Stimulated activated CD4-positive, alpha-beta T cell treated with anti-CD3 and anti-CD28 coated beads, TNF-alpha, amount 100 ng/mL, for 1 hour (primary cell): ENCODE measurements at places on chromosomes 16 and 17.

GRCh38 chr16:19223235-19224170 is 55.5 kb downstream of the SYT17 start:
- DNase-seq, result peak; percentile 5

- DNase-seq, result no peak
These were observed 59.7 kb upstream of the DNAJA2 start for GRCh38 chr16:47033176-47033575.

DNA sequence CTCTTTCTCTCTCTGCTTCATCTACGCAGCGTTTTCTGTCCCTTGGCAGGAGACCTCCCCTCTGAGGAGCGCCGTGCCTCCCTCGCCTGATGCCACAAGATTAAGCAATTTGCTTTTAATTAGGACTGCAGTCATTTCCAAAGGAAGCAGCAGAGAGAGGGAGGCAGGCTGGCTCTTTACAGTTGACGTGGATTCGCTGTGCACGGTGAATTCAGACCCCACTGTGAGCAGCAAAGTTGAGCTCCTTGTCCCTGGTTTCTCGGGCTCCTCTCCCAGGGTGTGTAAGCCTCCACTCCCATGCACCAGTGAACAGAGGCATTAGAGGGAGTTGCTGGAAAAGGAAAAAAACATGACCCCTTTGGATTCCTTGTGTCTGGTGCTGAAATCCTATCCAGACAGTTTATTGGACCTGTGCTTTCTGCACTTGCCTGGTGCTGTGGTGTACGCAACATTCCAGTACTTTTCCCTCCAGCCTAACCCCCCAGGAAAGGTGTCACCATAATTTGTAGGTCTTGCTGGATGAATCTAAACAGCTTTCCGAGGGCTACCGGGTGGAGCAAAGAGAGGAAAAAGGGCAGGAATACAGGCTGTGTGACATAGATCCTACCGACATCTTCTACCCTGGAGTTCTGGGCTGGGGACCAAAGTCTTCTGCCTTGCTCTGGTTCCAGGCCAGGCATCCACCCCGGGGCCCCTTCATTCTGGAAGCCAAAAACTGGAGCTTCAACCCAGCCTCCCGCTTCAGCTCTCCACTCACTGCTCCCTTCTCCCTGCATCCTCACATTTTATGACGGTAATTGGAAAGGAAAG is 171.0 kb downstream of the MAF start:
- DNase-seq, result no peak

- no peak for DNase-seq
These were observed 669 bp downstream of the MIEF2 start for GRCh38 chr17:18261146-18261515.

GRCh38 chr16:1903220-1903574 is 15.0 kb downstream of the HS3ST6 start:
- DNase-seq, result no peak

DNA sequence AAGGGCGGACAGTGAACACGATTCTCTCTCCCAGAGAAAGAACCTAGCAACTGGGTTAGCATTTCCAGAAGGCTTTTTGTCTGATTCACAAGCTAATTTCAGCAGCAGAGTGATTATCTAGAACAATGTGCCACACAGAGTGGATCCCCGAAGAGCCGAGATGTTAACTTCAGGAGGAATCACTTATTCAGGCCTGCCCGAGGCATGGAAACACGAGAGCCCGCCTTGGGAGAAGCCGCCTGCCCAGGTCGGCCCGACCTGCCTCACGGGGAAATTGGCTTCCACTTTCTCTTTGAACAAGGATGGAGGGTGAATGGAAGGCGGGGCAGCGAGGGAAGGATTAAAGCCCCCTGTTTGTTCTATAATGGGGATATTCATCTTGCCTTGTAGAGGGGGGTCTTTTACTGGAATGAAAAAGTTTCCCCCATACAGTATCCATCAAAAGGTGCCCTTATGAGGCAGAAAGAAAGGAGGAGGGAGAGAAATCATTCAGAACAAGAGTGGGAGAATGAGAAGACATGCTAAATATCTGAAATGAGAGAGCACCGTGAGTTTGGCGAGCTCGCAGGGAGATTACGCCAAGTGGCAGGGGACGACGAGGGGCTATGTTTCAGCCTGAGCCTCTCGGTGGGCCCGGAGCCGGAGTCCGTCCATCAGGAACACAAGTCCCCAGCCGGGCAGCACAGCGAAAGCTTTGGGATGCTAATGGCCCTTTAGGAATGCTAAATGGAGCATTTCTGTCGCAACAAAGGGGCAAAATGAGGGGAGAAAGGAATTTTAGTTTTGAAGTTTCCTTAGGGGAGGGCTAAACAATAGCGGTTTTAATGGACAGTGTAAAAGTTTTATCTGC is 33.0 kb downstream of the NTN1 start:
- DNase-seq, result no peak

DNA sequence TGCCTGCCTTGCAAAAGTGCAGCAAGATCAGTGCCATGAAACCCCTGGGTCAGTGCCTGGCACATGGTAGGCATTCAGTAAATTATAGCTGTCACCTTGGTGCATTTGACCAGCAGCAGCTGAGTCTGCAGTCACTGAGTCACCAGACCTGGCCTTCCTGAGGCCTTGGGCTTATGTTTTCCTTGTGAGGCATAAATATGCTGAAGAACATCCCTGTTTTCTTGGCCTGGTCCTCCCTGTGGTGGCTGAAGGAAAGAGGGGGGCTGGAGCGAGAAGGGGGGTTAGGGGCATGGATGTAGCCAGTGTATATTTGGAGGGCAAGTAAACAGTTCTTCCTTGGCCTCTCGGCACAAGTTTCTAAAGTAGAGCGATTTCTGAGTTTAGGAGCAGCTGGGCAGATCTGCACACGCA is 26.5 kb downstream of the EPN2 start:
- no peak for DNase-seq

DNA sequence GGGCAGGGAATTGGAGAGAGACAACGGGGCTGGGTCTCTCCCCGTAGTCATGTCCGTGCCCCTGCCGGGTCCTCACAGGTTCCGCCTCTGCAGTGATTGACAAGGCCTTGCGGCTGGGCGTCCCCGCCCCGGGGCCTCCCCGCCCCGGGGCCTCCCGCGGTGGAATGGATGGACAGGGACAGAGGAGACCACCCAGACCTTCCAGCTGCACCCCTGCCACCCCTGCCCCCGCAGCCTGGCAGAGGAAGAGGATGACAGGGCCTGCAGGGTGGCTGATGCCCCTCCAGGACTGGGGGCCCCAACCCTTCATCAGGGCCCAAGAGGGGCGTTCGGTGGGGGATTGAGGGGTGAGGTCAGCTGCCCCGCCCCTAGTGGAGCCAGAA is 216.4 kb upstream of the CIBAR2 start:
- no peak for DNase-seq

DNA sequence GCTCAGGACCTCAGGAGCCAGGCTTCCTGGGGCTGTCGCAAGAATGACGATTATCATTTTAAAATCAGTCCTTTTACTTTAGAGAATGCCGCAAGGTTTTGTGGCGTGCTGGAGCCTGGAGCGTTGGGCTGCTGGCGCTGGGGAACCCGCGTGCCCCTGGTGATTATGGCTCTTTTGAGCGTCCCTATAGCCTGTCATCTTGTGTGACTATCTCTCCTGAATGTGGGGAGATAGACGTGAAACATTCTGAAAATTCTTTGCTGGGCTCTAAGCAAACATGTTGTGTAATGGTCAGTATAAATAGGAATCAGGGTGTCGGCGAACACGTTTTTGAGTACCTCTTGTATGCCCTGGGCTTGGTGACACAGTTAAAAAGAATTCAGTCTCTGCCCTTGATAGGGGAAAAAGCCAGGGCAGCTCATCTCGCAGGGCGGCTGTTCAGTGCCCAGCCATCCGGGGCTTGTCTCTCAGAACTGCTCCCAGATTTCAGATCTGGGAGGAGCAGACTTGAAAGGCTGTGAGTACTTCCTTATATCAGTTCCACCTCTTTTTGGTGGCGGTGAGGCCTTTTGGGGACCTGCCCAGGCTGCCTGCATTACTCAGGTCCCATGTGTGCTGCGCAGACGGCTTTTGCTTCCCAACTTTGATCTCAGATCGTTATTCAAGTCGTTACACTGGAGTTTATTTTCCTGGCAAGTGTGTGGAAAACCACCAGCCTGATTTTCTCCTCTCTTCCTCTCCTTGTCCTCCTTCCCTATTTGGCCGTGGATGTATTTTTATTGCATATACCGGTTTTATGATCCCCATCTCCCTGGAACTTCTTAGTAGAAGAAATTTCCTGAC is 973 bp downstream of the SLC7A6 start:
- DNase-seq, result no peak

DNA sequence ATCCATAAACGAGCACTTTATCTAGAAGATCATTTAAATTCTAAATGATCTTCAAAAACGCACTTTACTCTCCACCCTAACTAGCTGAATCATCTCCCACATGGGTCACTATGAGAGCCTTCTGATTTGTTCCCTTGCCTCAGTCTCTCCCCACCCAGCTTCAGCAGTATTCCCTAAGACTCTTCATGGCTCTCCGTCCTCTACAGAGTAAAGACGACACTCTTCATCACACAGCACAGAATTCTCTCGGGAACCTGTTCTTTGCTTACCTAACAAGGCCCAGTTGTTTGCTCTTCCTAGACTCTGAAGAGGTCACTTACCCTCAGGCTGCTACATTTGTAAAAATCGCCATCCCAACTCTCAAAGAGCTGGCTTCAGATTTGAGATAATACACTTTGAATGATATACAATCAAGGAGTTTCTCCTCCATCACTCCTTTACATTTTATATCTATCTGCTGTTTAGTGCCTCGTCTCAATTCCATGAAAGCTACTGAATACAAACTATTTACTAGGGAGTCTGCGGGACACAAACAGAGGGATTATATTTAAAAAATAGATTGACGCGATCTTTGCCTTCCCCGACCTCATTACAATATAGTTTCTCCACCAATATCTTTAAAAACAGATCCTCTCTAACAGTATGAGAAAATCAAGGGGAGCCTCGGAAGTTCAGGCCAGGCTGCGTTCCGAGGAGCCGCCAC is 511 bp upstream of the LIG3 start:
- DNase-seq, result no peak
